Germinal center (tissue), 1 donor: ENCODE measurements at places on chromosomes 2 and 18.

DNA sequence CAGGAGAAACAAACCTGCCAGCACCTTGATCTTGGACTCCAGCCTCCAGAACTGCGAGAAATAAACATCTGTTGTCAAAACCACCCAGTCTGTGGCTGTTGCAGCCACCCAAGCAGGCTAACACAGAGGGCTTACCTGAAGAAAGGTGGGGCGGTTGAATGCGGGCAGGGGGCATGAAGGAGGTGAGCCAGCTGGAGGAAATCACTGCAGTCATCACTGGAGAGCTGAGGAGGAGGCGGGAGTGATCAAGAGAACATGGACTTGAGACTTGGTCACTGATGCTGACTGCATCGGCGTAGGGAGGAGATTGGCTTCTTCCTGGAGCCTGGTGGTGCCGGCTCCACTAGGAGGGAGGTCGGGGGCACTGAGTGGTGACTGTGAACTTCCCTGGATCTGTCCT, 14.6 kb upstream of the ARMC9 start:
- no peak for DNase-seq

DNA sequence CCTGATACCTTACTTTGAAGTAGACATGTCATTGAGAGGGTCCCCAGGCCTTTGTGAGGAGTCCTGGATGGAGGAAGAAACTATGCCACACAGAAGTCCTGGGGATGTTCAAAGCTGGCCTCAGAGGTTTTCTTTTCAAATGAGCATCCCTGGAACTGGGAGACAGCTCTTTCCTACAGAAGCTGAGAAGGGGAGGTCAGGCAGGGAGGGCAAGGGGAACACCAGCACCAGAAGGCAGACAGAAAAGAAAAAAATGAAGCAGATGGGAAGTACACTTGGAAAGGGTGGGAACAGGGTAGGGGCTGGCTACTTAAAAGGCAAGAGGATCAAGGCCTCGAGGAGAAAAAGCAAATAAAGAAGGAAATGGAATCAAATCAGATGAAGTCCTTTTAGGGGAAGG, 120.0 kb downstream of the FMNL2 start:
- no peak for DNase-seq

DNA sequence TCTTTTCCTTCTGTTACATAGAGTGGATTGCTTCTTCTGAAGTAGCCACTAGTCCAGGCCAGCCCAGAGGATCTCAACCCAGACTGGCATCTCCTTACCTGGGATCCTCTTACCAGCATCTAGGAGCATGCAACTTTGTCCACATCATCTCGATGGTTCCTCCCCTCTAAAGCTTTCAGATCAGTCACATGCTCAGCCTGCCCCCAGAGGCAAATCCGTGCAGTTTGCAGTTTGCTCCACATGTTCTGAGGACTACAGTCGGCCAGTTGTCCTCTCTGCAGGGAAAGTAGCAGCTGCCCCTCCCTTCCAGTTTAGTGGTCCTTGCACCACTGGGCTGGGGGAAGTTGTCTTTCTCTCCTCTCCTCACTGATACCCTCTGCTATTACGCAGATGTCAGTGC, 259.8 kb upstream of the APCDD1 start:
- no peak for DNase-seq

DNA sequence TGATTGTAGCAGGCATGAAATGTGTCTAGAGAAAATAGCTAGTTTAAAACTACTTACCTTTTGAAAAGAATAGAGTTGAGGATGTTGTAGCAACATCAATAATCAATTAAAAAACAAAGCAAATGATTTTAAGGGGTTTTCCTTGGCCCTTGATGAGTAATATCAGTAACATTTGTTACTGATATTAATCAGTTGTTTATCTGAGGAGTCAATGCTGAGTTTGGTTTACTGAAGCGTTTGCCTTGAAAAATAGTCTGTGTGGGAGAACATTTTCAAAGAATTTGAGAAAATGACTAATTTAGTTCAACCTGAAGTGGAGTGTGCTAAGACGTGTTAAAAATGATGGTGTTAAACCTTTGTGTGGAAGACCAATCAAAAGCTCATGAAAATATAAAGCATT, 9.3 kb downstream of the PTH2R start:
- DNase-seq, result no peak

- DNase-seq, result no peak
Measured at GRCh38 chr2:52613064-52613463, 1154.5 kb upstream of the CHAC2 start.

- DNase-seq, result no peak
Measured at GRCh38 chr2:236170590-236171165, 2.5 kb upstream of the GBX2 start.

GRCh38 chr18:11454040-11454439, 155.4 kb upstream of the SLC35G4 start:
- no peak for DNase-seq

DNA sequence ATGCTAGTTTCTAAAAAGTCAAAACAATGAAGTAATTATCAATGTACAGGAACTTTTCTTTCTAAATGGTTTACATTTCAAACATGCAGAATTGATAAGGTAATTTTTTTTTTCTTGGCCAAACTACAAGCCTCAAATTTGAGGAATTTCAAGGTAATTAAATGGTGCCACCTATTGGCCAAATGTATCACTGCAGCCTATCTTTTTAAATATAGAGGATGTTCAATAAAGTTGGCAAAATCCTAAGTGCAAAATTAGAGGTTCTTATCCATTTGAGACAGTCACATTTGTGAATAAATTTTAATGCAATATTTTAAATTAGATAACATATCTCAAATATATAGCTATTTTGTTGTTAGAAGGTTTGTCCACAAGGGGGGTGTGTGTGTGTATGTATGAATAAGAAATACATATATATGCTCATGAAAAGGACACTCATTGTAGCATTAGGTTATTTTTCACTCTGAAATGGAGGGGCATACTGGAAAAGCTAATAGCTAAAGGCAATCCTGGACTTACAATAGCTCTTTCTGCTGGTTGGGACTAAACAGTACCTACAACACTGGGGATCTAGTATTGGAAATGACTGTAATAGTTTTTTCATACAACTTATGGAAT, 26.2 kb downstream of the MMADHC start:
- peak; percentile 12 for DNase-seq

- no peak for DNase-seq
Measured at GRCh38 chr2:9773903-9774239, 69.4 kb upstream of the TAF1B start.

GRCh38 chr2:48467637-48468036, 62.3 kb upstream of the STON1 start:
- no peak for DNase-seq

DNA sequence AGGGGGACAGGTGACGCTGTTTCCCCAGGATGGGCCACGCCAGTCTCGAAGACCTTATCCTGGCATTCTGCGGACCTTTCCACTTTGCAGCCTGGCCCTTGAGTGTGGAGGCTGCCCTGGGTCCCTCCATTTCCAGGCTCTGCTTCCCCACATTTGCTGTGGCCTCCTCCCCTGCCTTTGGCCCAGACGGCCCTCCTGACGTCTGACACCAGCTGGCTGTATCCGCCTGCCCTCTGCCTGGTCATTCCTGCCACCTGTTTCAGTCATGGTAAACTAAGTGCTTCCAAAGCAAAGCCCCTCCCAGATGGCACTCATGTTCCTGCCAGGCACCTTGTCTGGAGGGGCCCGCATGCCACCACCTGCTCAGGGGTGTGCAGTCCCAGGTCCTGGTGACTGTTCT, 95.1 kb downstream of the ASB1 start:
- DNase-seq, result no peak

DNA sequence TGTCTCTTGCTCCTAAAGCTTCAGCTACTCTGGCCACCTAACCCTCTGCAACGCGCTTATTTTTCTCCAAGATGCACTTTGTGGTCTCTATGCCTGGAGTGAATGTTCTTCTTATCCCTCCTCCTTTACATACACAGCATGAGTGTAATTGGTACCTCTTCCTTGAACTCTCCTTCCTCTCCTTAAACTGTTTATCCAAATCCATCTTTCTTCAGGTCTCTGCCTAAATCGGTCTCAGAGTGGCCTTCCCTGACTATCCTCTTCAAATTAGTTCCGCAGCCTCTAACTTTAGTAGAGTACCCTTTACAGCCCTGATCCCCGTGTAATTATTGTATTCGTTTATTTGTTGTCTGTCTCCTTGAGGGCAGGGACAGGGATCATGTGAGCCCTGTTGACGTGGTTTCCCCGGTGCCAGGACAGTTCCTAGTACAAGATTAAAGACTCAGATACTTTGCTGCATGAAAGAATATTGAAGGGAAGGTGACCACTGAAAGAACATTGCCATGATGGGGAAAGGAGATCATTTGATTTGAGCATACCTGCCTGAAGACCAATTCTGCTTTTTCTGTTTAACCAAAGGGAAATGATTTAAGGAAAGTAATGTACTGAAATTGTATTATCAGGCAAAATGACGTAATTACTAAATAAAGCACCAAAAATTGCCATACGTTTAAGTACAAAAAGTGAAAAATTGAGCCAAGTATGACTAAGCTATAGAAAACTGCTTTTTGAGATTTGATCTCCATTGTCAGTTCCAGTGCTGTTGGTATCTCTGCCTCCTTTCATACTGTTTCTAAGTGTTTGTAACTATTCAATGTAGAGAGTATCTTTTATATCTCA, 1.2 kb downstream of the CNOT9 start:
- no peak for DNase-seq

DNA sequence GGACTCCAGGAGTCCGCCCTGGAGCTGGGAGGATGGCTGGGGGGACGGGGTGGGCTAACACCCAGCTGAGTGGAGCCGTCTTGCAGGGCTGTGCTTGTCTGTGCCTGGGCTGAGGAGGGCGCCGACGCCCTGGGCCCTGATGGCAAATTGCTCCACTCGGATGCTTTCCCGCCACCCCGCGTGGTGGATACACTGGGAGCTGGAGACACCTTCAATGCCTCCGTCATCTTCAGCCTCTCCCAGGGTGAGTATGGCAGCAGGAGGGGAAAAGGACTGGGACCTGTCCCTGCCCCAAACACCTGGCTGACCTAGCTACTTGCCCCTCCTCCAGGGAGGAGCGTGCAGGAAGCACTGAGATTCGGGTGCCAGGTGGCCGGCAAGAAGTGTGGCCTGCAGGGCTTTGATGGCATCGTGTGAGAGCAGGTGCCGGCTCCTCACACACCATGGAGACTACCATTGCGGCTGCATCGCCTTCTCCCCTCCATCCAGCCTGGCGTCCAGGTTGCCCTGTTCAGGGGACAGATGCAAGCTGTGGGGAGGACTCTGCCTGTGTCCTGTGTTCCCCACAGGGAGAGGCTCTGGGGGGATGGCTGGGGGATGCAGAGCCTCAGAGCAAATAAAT, 12.9 kb downstream of the KHK start:
- no peak for DNase-seq

DNA sequence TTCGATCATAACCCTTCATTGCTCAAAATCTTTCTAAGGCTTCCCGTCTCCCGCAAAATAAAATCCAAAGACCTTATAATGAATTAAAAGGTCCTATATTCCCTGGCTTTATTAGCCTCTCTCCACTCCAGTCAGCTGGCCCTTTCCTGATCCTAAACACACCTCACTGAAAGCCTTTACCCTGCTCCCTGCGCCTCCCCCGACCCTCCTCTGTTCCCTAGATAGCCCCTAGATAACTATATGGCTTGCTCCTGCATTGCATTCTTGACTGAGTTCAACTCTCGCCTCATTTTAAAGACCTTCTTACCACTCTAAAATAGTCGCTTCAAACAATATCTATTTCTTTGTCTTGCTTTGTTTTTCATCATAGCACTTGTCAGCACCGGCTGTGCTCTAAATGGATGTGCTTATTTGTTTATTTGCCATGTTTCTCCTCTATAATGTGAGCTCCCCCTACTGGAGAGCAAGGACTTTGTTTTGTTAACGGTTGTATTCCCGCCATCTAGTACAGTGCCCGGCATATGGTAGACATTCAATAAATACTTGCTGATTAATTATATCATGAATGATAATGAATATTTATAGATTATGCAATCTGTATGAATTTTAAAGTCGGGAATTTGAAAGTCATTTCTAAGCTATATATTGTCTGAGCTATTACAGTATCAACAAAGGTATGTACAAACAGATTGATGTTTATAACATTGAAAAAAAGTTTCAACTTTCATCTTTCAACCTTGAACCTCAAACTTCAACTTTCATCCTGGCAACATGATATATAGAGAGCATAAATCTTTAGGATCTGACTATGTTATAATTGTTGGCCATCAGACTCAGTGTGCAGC, 32.4 kb upstream of the VIT start:
- DNase-seq, result peak; percentile 20

DNA sequence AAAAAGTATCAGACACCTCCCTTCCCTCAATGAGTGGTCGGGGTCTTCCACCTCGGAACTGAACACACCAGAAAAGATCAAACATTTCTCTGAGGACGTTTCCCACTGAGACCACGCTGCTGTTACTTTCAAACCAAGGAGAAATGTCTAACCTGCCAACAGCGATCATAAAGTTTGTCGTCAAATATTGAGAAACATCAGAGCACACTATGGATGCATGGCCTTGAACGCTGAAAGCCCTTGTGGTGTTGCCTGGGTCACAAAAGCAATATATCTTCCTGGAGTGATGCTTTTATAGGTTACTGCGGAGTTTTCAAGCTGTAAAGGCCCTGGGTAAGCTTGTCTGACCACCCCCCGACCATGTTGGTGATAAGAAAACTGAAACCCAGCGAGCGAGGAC, 70.2 kb upstream of the ID2 start:
- DNase-seq, result no peak

DNA sequence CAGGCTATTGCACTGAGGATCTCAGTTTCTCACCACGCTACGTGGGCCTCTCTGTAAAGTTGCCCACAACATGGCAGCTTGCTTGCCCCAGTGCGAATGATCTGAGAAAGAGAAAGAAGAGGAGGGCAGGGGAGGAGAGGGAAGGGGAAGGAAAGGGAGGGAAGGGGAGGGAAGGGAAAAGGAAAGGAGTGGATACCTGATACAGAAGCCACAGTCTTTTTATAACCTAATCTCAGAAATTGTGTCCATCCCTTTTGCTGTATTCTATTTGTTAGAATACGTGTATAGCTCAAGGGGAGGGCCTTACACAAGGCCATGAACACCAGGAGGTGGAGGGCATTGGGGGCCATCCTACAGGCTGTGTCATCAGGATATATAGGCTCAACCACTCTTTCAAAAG, 78.3 kb upstream of the PPP1CB start:
- DNase-seq, result no peak

DNA sequence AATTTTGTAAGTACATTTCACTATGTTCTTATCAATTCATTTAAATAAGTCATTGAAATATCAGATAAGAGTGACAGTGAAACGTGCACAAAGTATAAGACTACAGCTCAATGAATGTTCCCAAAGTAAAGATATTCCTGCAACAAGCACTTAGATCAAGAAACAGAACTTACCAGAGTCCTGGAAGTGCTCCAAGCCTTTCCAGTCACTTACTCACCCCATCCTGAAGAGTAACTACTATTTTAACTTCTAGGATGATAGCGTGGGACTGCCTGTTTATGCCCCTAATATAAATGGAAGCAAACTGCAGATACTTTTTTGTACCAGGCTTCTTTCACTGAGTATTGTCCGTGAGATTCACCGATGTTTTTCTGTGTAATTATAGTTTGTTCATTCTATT, 768.9 kb downstream of the SLC4A3 start:
- DNase-seq, result no peak
